ENCODE measurements at places on chromosomes 1 and 21. TPM values are rescaled to one million over a fixed set of nuclear protein-coding genes. Genes with fewer than 3 reads are reported as not detected.

Gene IVL
- under 0.01 TPM for total RNA-seq

Gene NEGR1
- total RNA-seq, result 5.5 TPM

Gene DIRAS3
- total RNA-seq, result 0.78 TPM

Gene MPZ
- 1.8 TPM for total RNA-seq

Gene ITLN2
- not detected for total RNA-seq

Gene RIIAD1
- not detected for total RNA-seq

Gene CELA2B
- not detected for total RNA-seq

Measured in subcutaneous preadipocyte (primary cell).